ENCODE measurements at places on chromosomes 11 and 22.

- no peak for DNase-seq
- peaks cover 10% of the 10 kb centered on the region for H3K4me1 ChIP-seq
- peak overlapping the region; percentile 78 for H3K27ac ChIP-seq
- H3K27me3 ChIP-seq: no peaks in the 10 kb centered on the region
- no peak overlapping the region for H3K4me3 ChIP-seq
- peaks cover 9% of the 10 kb centered on the region for H3K36me3 ChIP-seq
Measured at GRCh38 chr11:218815-219593, 11.5 kb downstream of the RIC8A start.

GRCh38 chr11:8347978-8348377 is 84.3 kb upstream of the LMO1 start:
- no peak overlapping the region for H3K4me3 ChIP-seq
- no peak overlapping the region for H3K27ac ChIP-seq
- peaks cover 2% of the 10 kb centered on the region for H3K36me3 ChIP-seq

GRCh38 chr22:27110665-27111451 is 453.5 kb downstream of the MIAT start:
- H3K27me3 ChIP-seq: peaks cover 5% of the 10 kb centered on the region
- DNase-seq: no peak
- no peak overlapping the region for H3K4me3 ChIP-seq

- H3K4me1 ChIP-seq: no peaks in the 10 kb centered on the region
- peaks cover 9% of the 10 kb centered on the region for H3K27me3 ChIP-seq
- no peak overlapping the region for H3K4me3 ChIP-seq
- H3K27ac ChIP-seq: no peak overlapping the region
Measured at GRCh38 chr11:77054084-77054483, 12.7 kb upstream of the CAPN5 start.

DNA sequence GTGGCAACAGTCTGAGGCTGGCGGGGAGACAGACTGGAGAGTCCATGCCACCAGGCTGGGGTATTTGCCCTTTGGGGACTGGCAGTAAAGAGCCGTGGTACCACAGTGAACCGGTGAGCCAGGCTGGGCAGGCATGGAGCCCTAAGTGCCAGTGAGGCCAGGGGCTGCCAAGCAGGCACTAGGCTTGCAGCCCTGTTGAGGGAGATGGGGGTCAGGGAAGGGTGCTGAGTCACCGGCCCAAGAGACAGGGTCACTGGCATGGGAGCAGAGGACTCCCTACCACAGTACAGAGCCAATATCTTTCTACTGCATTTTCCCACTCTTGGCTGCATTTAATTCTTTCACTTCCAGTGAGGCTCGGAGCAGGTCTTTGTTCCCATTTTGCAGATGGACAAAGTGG is 30.7 kb upstream of the TEF start:
- DNase-seq: no peak
- peaks cover 6% of the 10 kb centered on the region for H3K4me1 ChIP-seq
- H3K36me3 ChIP-seq: peaks cover 11% of the 10 kb centered on the region
- no peak overlapping the region for H3K27ac ChIP-seq

DNA sequence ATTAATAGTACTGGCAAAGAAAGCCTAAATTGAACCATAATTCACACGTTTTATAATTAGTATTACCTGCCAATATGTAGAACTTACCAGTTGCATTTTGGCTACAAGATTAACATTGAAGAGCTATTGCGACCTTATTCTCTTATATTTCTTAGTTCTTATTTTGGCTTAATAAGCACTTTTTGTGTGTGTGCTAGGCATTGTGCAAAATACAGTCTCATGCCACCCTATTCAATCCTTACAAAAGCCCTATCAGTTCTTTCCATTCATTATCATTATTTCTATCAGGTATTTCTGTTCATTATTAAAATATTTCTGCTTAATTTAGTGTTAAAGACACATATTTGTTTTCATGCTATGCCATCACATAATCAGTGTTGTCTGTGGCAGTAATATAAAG is 41.2 kb downstream of the MAML2 start:
- H3K27me3 ChIP-seq: no peaks in the 10 kb centered on the region
- H3K4me1 ChIP-seq: peaks cover 30% of the 10 kb centered on the region
- peaks cover 8% of the 10 kb centered on the region for H3K36me3 ChIP-seq

DNA sequence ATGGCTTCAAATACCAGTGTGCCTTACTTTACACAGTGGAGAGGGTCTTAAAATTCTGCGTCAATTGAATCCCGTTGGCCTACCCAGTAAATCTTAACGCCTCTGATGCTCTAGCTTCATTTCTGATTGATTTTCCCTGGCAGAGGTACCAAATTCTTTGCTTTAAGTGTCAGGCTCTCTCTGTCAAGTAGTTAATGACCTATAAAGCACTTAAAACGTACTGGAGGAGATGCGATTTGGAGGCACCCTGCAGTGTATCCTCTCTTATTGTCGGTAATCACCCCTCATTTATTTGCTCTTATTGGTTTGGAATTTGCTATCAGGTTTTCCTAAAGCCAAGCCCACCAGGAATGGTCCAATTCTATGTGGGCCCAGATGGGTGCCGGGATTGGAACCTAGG is 59.2 kb downstream of the NFAM1 start:
- H3K4me3 ChIP-seq: no peak overlapping the region
- no peak for DNase-seq
- H3K4me1 ChIP-seq: peaks cover 19% of the 10 kb centered on the region

GRCh38 chr22:23149743-23150238 is 4.5 kb downstream of the RAB36 start:
- no peak overlapping the region for H3K27ac ChIP-seq
- no peak for DNase-seq
- peaks cover 30% of the 10 kb centered on the region for H3K4me1 ChIP-seq
- peak overlapping the region; percentile 52 for H3K4me3 ChIP-seq

DNA sequence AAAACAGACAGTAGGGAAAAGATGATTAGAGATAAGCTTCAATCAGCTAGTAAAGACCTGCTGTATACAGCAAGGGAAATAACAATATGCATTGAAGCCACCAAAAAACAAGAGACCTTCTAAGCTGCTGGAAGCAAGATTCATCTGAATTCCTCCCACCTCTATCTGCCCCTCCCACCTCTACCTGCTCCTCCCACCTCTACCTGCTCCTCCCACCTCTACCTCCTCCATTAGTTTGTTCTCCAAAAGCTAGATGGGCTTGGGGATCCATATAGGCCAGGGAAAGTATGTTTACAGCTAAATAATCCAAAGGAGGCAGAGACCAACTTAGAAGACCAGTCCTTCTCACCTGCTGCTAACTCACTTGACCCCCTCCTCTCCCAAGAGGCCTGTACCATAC is 33.2 kb downstream of the PAK1 start:
- no peak overlapping the region for H3K27ac ChIP-seq
- no peak overlapping the region for H3K4me3 ChIP-seq
- H3K4me1 ChIP-seq: peaks cover 2% of the 10 kb centered on the region
- peaks cover 2% of the 10 kb centered on the region for H3K36me3 ChIP-seq
- no peak for DNase-seq
- H3K27me3 ChIP-seq: peaks cover 23% of the 10 kb centered on the region

- DNase-seq: no peak
- peak overlapping the region; percentile 85 for H3K4me3 ChIP-seq
- no peaks in the 10 kb centered on the region for H3K36me3 ChIP-seq
- no peaks in the 10 kb centered on the region for H3K27me3 ChIP-seq
- H3K4me1 ChIP-seq: peaks cover 16% of the 10 kb centered on the region
- no peak overlapping the region for H3K27ac ChIP-seq
Measured at GRCh38 chr22:21951931-21952465, 650 bp downstream of the PPM1F start.

DNA sequence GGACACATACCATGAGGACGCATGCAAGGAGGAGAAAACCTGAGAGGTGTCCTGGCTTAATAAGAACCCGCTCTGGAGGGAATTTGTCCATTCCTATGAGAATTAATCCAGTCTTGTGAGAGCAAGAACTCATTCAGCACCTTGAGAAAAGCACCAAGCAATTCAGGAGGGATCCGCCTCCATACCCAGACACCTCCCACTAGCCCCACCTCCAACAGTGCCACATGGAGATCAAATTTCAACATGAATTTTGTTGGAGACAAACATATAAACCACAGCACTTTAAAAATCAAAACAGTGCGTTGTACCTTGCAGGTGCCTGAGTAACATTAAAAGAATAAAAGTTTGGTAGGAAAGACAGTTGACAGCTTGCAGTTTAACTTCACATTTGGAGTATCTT is 11.4 kb downstream of the UBE4A start:
- no peak overlapping the region for H3K4me3 ChIP-seq
- H3K4me1 ChIP-seq: peaks cover 3% of the 10 kb centered on the region
- H3K27me3 ChIP-seq: no peaks in the 10 kb centered on the region
- H3K27ac ChIP-seq: no peak overlapping the region
- H3K36me3 ChIP-seq: peaks cover 6% of the 10 kb centered on the region

GRCh38 chr22:38879108-38879729 is 7.2 kb upstream of the CBX6 start:
- DNase-seq: no peak
- H3K4me3 ChIP-seq: no peak overlapping the region
- peaks cover 27% of the 10 kb centered on the region for H3K4me1 ChIP-seq

GRCh38 chr11:14242187-14242586 is 116.8 kb downstream of the RRAS2 start:
- H3K4me3 ChIP-seq: no peak overlapping the region
- H3K27ac ChIP-seq: no peak overlapping the region
- no peaks in the 10 kb centered on the region for H3K36me3 ChIP-seq
- no peak for DNase-seq

DNA sequence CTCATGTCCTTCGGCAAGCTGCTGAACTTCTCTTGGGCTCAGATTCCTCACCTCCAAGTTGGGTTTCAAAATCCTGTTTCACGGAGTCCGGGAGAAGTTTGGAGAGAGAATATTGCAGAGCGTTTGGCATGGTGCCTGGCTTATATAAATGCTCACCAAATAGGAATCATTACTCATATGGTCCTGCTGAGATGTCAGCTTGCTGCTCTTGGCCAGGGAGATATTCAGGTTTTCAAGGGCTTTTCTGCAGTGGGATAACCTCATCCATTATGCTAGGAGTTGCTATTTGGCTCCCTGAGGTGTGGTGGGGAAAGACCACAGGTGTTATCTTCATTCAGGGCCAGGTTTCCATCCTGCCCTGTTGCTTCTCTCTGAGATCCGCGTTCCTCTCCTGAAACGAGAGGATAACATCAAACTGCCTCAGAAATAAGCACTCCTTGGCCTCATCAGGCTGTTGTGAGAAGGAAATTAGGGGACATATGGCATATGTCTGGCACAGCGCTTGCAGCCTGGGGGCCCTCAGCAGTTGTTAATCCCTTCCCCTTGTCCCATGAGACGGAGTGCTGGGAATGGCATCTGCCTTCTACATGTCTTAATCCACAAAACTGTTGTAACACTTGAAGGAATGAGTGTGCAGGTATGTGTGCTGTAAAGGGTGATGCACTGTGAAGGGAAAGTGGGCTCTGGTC is 29.9 kb upstream of the ACER3 start:
- H3K36me3 ChIP-seq: no peaks in the 10 kb centered on the region
- H3K27me3 ChIP-seq: peaks cover 18% of the 10 kb centered on the region
- no peak overlapping the region for H3K4me3 ChIP-seq
- no peak for DNase-seq
- peaks cover 2% of the 10 kb centered on the region for H3K4me1 ChIP-seq
- H3K27ac ChIP-seq: no peak overlapping the region

GRCh38 chr11:122213171-122213570 is 97.2 kb upstream of the BLID start:
- H3K36me3 ChIP-seq: no peaks in the 10 kb centered on the region
- H3K4me3 ChIP-seq: no peak overlapping the region
- no peak overlapping the region for H3K27ac ChIP-seq
- DNase-seq: no peak
- peaks cover 32% of the 10 kb centered on the region for H3K27me3 ChIP-seq
- H3K4me1 ChIP-seq: no peaks in the 10 kb centered on the region

- DNase-seq: no peak
- no peak overlapping the region for H3K27ac ChIP-seq
- no peaks in the 10 kb centered on the region for H3K27me3 ChIP-seq
- H3K4me1 ChIP-seq: no peaks in the 10 kb centered on the region
Measured at GRCh38 chr11:100119176-100119575, 567.9 kb upstream of the ARHGAP42 start.

DNA sequence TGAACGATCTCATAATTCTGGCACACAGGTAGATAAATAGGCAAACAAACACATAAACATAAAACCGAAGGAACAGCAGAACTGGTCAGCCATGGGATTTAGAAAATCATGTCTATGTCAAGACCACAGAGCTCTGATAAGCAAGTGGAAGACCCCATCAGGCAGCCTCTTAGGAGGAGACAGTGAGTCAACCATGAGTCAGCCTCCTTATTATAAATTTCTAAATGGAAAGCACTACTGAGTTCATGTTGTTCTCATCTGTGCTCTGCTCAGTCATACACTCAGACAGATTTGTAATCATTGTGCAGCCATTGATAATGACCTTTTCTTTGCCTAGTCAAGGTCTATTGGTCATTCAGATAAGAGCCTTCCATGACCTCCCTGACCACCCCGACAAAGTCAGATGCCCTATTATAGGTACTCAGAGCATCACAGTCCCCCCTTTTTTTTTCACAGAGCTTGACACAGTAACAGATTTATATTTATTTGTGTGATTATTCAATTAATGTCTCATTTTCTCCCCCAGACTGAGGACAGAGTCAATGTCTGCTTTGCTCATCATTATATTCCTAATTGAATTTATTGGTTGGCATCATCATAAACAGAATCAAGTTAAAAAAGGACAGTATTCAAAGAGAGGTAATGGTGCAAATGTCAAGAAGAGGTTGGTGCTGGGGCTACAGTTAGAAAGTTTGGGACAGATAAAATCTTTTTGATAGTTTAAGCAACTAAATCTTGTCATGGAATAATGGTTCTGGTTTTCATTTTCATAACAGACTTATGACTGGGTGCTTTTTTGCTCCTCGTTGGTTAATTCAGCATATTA is 579.7 kb upstream of the CCDC90B start:
- no peaks in the 10 kb centered on the region for H3K27me3 ChIP-seq
- no peak overlapping the region for H3K27ac ChIP-seq
- no peak for DNase-seq
- no peak overlapping the region for H3K4me3 ChIP-seq

DNA sequence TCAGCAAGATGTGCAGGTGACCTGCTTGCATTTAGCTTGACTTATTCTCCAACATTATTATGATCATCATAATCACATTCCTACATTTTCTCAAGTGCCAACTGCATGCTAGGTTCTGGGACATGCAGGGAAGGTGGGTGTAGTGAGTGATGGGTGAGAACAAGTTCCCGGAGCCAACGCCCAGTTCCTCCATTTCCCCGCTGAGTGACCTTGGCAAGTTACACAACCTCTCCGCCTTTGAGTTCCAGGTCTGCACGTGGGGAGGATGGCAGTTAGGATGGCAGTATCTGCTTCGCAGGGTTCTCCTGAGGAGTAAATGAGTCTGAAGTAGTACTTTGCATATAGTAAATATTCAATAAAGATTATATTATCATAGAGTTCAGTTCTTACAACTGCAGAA is 140.3 kb downstream of the GRIK4 start:
- H3K36me3 ChIP-seq: peaks cover 2% of the 10 kb centered on the region
- H3K4me3 ChIP-seq: no peak overlapping the region
- peaks cover 8% of the 10 kb centered on the region for H3K4me1 ChIP-seq
- DNase-seq: no peak
- H3K27ac ChIP-seq: no peak overlapping the region

DNA sequence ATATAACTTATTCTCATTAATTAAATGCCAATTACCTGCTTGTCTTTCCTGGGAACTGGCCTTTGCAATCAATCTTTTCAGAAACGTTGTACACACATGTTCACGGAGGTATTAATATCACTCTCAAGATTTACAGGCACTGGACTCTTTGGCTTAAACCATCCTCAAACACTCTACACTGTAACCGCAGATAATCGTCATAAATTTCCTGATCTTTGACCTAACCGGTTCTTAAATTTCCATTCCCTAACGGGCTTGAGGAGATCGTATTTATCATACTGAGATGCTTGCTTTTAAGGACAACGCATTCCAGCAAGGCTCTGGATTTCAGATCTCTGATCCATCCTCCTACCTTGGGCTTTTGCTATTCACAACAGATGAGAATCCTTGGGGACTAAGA is 72.8 kb downstream of the ARL14EP start:
- H3K27me3 ChIP-seq: peaks cover 14% of the 10 kb centered on the region
- no peaks in the 10 kb centered on the region for H3K36me3 ChIP-seq
- no peak overlapping the region for H3K27ac ChIP-seq
- no peak for DNase-seq
- no peak overlapping the region for H3K4me3 ChIP-seq

All from T-helper 17 cell (primary cell).